Fibroblast of lung (primary cell): ENCODE measurements at places on chromosomes 6 and 20. TPM values are rescaled to one million over a fixed set of nuclear protein-coding genes. Genes with fewer than 3 reads are reported as not detected.

DNA sequence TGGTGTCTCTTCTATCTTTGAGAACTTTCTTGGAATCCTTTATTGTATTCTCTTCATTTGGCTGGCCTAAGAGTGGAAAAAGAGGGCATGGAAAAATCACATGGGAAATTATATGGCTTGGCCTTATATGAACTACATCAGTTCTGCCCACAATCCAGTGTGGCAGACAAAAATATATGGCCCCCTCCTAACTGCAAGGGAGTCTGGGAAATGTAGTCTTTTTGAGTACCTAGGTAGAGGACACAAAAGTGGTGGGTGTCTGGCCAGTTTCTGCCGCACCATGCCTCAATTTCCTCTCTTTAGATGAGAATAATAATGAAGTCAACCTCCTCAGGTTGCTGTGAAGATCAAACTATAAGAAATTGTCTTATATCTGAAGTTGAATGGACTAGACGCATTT is 109.3 kb downstream of the SCP2D1 start:
- DNase-seq: no peak

- peak; percentile 85 for DNase-seq
Observed at GRCh38 chr6:14734416-14735340, 511.2 kb upstream of the JARID2 start.

Gene TPD52L1
- 41.0 and 41.1 TPM in 2 replicates for total RNA-seq

Gene DNAH8
- total RNA-seq: under 0.01 TPM in 2 replicates
